Fibroblast of pulmonary artery (primary cell): ENCODE measurements at places on chromosomes 3 and 15.

DNA sequence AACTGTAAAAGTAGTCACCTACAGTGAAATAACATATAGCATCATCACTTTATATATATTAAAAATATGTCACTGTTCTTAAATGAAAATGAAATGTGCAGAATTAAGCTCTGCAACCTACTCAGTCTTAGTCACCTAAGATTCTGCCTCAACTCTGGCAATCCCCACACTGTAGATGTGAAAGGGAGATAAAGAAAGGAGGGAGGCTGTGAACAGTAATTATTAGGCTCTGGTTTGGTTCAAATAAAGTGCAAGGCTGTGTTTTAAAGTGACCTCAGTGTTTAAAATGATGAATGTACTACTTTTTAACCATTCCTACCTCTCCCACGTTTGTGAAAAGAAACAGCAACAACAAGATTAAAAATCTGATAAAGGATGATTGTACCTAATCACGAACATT is 72.2 kb downstream of the ATP8B4 start:
- DNase-seq: no peak

- no peak for DNase-seq
Measured at GRCh38 chr15:63835211-63835568, 1.4 kb upstream of the HERC1 start.

GRCh38 chr3:194121891-194122631 is 13.9 kb upstream of the HES1 start:
- DNase-seq: peak; percentile 37

- no peak for DNase-seq
Measured at GRCh38 chr3:11300970-11301369, 28.8 kb downstream of the ATG7 start.

- DNase-seq: no peak
Measured at GRCh38 chr3:86695752-86696151, 295.2 kb downstream of the VGLL3 start.

DNA sequence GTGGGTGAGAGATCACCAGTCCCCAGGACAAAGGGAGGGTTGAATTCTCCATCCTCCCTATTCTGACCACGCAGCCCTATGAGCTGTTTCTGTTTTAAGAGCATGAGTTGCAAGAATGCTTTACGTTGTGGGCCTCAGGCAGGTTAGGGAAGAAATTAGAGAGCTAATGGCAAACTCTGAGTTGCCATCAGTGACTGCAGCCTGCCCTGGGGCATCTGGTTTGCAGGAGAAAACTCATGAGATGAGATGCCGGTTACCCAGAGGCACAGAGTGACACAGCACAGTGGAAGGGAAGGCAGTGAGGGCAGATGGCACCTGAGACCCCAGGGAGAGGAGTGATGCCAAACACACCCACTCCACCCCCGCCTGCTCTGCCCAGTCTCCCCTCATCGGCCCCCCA is 265.3 kb downstream of the CD47 start:
- DNase-seq: no peak

DNA sequence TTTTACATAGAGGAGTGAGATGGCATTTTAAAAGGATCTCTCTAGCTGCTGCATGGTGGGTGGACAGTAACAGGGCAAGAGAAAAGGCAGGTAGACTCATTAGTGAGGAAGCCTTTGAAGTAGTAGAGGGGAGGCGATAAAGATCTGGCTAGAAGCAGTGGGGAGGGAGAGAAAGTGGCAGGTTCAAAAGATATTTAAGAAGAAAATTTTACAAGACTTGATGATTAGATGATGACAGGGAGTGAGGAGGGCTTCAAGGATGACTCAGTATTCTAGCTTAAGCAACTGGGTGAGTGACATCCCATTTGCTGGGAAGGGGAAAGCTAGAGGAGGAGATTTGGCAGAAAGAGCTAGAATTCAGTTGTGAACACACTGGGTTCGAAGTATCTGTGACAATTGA is 3.8 kb upstream of the BRPF1 start:
- peak; percentile 67 for DNase-seq

DNA sequence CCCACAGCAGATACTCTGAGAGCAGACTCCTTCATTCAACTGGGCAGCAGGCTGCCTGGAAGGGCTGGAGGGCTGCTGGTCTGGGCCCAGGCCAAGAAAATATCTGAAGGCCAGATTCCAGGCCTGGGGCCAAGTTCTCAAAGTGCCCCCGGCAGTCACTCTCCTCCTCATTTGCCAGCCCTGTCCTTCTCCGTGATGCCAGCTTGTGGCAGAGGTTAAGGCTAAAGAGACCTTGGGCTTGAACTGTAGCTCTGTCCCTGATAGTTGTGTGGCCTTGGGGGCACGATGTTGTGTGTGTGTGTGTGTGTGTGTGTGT is 39.0 kb downstream of the FAM3D start:
- DNase-seq: peak; percentile 49

GRCh38 chr3:89565098-89565497 is 457.7 kb downstream of the EPHA3 start:
- DNase-seq: no peak

GRCh38 chr15:25793354-25794050 is 69.6 kb downstream of the ATP10A start:
- DNase-seq: no peak

- no peak for DNase-seq
Measured at GRCh38 chr3:26963361-26963743, 340.8 kb downstream of the LRRC3B start.

DNA sequence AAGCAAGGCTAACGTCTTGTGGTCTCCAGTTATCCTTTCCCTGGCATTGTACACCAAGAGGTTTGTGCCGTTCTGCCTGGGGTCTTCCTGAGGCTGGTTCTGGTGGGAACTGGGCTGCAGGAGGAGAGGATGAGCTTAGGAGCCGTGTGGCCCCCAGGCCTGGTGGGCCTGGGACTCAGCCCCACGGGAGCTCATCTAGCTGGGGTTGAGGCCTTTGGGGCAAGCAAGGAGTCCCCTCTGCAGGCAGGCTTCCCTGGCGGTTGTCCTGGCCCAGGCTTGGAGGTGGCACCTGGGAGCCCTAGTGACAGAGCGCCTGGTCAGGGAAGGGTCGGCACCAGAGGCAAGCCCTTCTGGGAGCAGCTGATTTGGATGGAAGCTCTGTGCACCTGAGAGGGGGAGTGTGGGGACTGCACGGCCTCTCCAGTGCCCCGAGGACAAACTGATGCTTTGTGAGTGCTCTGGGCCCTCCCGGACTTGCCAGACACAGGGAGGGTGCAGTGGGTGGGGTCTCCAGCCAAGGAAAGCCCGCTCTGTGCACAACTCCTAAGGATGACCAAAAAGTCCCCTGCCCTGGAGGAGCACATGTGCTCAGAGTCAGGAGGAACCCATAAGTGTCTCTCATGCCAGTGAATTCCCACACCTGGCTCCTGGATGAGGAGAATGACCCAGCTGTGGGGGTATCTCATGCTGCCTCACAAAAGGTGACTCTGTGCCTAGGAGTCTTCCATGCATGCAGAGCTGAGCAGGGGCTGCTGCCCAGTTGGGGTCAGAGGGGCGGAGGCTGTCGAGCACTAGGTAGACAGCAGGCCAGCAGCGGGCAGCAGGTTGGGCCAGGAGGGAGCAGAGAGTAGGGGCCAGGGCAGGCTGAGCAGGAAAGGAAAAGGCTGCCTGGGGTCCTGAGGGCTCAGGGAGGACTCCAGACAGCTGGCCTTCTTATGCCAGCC is 2.7 kb downstream of the PAK6 start:
- no peak for DNase-seq

GRCh38 chr3:173396191-173397041 is 1.1 kb upstream of the NLGN1 start:
- peak; percentile 3 for DNase-seq

DNA sequence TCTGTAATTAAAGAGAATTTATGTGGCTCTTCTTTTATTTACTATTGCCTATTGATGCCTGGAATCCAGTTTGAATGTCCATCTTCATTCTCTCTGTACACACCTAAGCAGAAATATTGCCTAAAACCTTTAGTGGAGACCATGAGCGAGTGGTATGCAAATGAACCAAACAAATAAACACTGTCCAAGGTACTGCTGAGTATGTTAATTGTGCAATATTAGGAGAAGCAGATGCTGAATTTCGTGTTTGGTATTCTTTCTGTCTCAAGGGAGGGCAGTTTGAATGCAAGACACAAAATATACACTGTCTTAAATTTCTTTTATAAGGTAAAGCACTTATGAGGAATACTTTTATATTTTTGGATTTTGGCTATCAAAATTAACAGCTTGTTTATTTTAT is 440.9 kb downstream of the RBMS3 start:
- peak; percentile 34 for DNase-seq

DNA sequence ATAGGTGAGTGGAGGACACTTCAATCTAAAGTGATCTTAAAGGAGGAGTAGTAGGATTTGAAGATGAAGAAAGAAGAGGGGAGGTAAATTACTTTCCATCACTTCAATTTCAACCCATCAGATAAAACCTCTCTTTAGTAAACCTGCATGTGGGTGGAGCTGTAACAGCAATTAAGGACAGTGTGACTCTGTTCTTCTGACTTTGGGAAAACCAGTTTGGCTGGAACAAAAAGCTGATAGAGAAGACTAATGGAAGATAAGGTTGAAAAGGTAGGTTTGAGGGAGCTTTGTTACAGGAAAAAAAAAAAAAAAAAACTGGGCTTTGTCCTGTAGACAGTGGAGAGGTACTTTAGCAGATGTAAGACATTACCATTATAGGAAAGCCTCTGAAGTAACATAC is 4.5 kb upstream of the GSK3B start:
- DNase-seq: no peak

- DNase-seq: no peak
Measured at GRCh38 chr3:126502656-126503055, 14.9 kb downstream of the UROC1 start.

DNA sequence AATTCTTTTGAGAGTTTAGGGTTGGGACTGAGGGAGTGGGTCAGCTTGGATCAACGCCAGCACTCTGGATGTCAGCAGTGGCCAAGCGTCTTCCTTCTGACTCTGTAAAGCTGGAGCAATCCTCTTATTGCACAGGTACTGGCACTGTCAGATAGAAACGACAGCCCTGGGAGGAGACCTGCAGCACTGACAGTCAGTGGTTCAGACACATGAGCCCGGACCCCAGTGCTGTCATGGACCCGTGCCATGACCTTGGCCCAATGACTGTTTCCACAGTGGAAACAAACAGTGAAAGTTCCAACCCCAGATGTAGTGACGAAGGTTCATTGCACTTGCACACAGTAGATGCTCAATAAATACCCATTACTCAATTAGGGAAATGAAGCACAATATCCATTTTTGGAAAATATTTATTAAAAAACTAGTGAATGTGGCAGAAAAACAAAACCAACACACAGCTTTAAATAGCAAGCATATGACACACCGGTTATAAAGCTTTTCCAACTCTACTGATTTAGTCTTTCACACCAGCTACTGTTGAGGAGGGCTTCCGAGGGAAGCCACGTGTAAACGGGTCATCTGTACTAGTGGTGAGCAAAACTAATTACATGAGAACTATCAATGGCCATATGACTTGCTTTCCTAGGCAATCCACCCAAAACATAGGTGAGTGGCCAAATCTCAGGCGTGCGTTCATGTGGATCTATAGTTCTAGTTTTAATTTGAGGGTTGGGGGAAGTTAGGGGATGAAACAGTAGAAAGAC is 22.1 kb downstream of the SIAH2 start:
- DNase-seq: no peak

DNA sequence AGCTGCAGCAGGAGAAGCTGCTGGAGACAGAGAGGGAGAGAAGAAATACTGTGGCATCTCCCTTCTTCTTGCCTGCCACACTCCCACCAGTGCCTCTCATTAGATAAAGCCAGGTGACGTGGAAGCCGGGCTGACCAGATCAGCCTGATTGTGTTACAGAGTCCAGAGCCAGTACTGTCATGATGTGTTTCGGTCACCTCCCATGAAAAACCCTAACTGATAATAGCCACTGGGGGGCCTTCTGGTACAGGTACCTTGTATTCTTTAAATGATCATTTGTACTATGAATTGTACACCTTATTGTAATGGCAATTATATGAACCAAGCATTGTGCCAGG is 125.8 kb upstream of the TMEM108 start:
- no peak for DNase-seq

- peak; percentile 97 for DNase-seq
Measured at GRCh38 chr3:120642368-120642948, 39.6 kb downstream of the HGD start.

- DNase-seq: no peak
Measured at GRCh38 chr15:67953299-67953698, 100.8 kb upstream of the PIAS1 start.

GRCh38 chr15:77499087-77499760 is 78.5 kb downstream of the HMG20A start:
- DNase-seq: no peak

GRCh38 chr15:62553911-62554563 is 389.0 kb upstream of the C2CD4B start:
- no peak for DNase-seq

DNA sequence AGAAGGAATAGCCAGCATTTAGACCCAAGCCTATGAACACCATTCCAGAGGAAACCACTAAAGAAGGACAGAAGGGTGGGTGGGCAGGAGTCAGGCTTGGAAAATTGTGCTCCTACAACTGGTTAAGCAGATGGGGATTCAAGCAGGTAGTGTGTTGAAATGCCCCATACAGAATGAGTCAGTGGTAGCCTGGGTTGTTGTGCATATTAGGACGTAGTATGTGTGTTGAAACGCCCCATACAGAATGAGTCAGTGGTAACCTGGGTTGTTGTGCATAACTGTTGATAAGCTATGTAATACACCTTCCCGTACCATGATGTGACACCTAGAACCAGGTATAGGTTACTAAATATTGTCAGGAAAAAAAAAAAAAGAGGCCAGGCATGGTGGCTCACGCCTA is 34.0 kb downstream of the MINDY4B start:
- DNase-seq: peak; percentile 34

DNA sequence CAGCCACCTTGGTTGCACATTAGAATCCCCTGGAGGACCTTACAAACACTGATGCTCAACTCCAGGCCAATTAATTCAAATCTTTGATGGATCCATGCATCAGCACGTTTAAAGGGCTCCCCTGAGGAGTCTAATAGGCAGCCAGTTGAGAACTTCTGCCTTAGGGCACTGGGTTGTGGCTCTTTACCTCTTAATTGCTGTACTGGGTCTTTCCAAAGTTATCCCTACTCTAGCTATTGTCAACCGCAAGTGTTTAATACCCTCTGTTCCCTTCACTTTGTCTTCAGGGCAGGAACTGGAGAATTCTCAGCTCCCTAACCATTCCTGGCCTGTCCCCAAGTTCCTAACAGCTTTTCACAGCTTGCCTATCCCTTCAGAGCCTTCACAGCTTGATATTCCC is 15.0 kb upstream of the FAM174B start:
- no peak for DNase-seq

GRCh38 chr3:126432361-126433104 is 37.8 kb downstream of the CFAP100 start:
- DNase-seq: peak; percentile 5

GRCh38 chr15:33735637-33736247 is 232.6 kb upstream of the CHRM5 start:
- peak; percentile 64 for DNase-seq

GRCh38 chr15:36843822-36844221 is 256.5 kb downstream of the MEIS2 start:
- no peak for DNase-seq

- DNase-seq: no peak
Measured at GRCh38 chr3:8987226-8987625, 24.0 kb upstream of the RAD18 start.

GRCh38 chr3:101065962-101066361 is 72.7 kb upstream of the ABI3BP start:
- DNase-seq: peak; percentile 87

GRCh38 chr3:112530573-112530972 is 31.2 kb downstream of the ATG3 start:
- DNase-seq: no peak
